NCI-H748 treated with DMSO at 0.1 percent for 48 hours (cell line): ENCODE measurements at places on chromosomes 16 and 17.

DNA sequence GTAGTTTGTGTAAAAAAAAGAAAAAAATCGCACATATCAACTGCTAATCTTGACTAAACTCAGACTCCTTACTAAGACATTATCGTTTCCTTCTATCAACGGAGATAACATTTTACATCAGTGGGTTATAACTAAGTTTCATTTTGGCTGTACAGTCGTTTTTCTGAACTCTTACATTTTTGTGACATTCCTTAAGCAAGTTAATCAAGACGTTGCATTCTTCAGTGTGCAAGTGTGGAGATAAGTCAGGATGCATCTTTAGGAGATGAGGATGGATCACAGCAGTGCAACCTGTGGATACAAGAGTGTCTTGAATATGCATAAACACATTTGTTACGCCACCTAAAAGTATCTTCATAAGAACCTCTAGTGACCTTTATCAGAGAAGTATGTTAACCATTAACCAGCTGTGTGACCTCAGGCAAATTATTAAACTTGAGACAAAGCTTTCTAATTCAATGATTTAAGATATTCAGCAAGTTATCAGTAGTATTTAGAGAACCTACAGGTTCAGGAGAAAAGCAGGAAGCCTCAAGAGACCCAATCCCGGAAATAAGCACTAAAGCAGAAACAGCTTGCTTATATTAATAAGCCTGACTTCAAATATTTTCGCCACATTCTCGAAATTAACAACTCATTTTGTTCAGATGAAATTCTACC lies 9.4 kb downstream of the CMC2 start:
- no peak for DNase-seq

DNA sequence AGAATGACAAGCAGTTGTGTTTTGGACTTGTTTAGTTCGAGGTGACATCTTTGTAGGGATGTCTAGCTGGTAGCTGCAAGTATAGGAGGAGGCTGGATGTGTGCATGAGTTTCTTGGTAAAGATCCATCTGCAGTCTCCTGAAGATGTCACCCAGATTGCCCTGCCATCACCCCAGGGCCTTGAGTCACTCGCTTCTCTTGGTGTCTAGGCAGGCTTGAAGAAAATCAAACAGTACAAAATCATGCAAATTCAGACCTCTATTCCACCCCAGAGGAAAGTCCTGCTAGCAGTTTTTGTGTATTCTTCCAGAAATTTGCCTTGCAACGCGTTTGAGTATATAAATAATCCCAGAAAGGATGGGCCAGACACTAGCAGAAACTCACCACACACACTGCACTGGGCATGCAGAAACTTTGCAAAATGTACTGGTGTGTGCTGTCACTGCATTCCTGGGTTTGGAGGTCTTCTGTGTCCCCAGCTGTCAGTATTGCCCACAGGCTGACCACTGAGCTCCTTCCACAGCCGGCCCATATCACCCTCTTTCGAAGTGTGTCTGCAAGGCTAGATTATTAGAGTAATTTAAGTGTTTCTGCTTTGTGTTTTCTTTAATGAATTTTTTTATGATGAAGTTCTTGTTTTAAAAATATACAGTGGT lies 51.5 kb downstream of the TENT4B start:
- DNase-seq: no peak

- DNase-seq: peak; percentile 96
These were observed 430 bp upstream of the KATNB1 start for GRCh38 chr16:57734925-57735754.

DNA sequence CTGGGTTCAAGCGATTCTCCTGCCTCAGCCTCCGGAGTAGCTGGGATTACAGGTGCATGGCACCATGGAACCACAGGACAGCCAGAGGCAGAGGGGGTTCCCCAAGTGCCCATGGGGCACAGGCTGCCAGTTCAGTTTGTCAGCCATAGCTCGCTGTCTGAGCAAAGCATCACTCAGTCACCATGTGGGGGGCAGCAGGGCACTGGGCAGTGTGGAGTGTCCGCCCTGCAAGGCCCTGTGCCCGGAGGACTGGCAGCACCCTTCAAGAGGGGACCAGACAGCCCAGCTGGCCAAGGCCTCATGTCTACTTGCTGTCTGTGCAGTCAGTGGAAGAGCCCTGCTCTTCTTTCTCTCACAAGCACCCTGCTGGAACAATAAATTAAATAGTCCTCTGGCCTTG lies 6.4 kb downstream of the ALYREF start:
- DNase-seq: no peak

DNA sequence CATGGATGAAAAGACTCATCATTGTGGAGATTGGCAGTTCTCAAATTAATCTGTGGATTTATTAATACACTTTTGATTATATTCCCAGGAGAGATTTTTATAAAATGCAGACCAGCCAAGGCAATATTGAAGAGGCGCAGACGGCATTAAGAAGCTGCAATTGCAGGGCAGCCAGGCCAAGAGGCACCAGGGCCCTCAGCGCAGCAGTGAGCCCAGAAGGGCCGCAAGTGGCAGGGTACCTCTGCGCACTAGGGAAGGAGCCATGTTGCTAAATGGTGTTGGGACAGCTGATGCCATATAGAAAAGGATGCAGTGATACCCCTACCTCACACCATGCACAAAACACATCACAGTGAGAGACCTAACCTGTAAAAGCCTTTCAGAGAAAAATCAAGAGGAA lies 36.6 kb upstream of the CHMP6 start:
- no peak for DNase-seq

DNA sequence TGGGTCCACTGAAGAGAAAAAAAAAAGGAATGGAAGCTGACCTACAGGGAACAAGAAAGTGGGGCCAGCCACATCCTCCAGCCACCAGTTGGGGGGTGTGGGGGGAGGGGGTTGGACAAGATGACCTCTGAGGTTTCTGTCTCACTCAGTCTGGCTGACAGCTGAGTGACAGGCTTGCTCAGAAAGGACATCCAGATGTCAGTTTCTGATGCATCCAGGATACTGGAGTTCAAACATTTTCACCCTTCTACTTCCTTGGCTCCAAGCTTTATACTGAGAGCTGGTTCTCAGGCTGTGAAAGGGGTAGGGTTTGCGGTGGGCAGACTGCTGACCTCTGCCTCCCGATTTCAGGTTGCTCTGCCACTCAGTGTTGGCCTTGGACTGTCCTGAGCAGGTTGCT lies 2178.3 kb downstream of the TP53TG3F start:
- no peak for DNase-seq

GRCh38 chr17:45108595-45109521 lies 23.5 kb downstream of the PLCD3 start:
- DNase-seq: no peak

DNA sequence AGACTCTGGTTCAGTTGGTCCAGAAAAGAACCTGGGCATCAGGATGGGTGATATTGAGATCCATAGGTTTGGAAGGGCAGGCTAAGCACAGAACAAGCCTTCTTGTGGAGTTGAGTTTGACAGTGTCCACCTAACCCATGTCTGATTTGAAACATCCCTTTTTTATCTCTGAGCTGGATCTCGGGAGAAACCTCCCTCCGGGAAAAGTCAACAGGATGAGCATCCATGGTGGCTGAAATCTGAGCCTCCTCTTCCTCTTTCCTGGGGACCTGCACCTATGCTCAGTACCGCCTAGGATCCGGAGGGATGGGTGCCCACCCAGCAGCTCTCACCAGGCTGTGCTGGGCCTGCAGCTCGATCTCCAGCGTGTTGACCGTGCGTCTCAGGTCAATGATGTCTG lies 3.4 kb downstream of the KRT32 start:
- DNase-seq: no peak

- no peak for DNase-seq
These were observed 111.5 kb downstream of the RMI2 start for GRCh38 chr16:11456741-11457140.
